ENCODE measurements at places on chromosomes 6 and 20.

- DNase-seq, result no peak
Measured at GRCh38 chr20:32527447-32528055, 57.6 kb downstream of the NOL4L start.

DNA sequence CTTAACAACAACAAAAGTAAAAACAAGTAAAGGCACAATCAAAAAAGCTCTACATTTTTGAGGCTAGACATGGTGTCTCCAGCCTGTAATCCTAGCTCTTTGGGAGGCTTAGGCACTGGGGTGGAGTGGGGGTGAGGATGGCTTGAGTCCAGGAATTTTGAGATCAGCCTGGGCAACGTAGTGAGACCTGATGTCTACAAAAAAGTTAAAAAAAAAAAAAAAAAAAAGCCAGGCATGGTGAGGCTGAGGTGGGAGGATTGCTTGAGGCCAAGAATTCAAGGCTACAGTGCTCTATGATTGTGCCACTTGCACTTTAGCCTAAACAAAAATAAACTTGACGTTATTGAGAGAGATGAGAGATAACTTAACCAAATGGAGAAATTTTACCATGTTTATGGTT lies 60.1 kb downstream of the QKI start:
- no peak for DNase-seq

DNA sequence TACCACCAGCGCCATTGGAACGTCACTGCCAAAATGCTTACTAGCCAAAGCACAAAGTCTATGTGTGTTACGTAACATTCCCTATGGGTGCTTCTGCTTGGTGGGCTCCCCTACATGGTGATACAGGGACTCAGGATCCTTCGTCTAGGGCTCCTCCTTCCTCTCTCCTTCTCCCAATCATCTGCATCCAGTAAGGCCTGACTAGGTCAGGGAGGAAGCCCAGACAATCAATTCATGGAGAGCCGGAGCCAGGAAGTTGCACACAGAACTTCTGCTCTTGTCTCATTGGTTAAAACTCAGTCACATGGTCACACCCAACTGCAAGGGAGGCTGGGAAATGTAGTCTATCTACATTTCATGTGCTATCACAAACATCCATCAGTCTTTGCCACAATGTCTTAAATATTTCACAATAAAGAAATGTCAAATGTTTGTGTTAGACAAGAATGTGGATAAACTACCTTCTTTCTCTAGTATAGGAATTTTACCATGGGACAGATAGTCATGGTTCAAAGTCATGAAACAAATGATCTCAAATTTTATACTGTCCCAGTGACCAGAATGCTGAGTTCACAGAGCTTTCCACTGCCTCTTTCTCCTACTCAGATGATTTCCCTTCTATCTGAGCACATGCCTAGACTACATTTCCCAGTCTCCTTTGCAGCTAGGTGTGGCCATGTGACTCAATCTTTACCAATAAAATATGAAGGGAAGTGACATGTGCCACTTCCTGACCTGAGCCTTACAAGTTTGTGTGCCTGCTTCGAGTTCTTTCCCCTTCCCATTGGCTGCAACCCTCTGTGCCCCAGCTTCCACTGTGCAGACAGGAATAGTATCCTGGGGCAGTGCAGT lies 9.3 kb upstream of the KCNK15 start:
- peak; percentile 92 for DNase-seq

GRCh38 chr6:168554898-168555617 lies 114.1 kb downstream of the SMOC2 start:
- DNase-seq, result no peak

GRCh38 chr20:58306421-58307261 lies 2.9 kb upstream of the RAB22A start:
- DNase-seq, result no peak

- no peak for DNase-seq
Measured at GRCh38 chr6:87483929-87484328, 11.2 kb downstream of the SLC35A1 start.

DNA sequence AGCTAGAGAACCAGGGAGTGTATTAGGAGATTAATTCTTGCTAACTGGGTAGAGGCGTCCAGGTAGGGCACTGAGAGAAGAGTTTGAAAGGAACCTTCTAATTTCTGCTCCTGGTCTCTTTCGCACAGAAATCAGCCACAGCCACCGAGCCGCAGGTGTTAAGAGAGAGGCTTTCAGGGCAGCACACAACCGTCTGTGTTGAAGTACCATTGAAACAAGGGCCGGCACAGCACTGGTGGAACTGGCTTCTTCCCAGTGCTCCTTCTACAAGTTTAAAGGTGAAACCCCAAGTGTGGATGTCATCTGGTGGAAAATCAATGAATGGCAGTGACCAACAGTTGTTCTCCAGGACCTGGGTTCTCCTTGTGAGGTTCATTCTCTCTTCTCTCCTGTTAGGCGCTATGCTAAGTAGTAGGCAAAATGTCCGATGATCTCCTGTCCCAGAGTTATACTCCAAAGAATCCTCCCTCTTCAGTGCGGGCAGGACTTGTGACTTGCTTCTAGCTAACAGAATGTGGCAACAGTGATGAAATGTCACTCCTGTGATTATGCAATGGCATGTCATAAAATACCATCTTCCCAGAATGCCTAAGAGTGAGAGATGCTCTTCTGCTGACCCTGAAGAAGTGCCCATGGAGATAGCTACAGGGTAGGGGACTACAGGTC lies 15.0 kb upstream of the RIN2 start:
- DNase-seq, result no peak

- DNase-seq, result no peak
Measured at GRCh38 chr6:1929931-1930330, 315.5 kb downstream of the GMDS start.

DNA sequence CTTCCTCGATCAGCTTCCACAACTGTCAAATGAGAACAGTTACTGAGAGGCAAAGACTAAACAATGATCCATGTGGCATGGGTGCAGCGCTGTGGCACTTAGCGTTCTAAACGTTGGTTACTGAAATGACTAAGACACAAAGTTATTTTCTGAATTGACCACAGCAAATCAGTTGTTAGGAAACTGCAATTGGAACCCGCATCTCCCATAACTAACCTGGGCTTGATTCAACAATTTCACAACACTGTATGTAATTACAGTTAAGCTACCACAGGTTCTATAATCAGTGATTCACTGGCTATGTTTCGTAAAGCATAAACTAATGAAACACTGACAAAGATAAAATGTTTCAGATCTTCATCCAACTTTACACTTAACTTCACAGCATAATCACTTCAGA lies 12.5 kb downstream of the WDR27 start:
- no peak for DNase-seq

- peak; percentile 24 for DNase-seq
Measured at GRCh38 chr20:44460795-44461141, 14.9 kb upstream of the TTPAL start.

GRCh38 chr6:142773859-142774648 lies 170.9 kb downstream of the HIVEP2 start:
- no peak for DNase-seq

- peak; percentile 53 for DNase-seq
Measured at GRCh38 chr6:136600818-136601217, 50.6 kb upstream of the MAP7 start.

GRCh38 chr6:79608334-79609224 lies 22.6 kb upstream of the SH3BGRL2 start:
- DNase-seq, result no peak

GRCh38 chr6:42551217-42551616 lies 12.6 kb upstream of the UBR2 start:
- DNase-seq, result peak; percentile 29

Data from cardiac muscle cell (in vitro differentiated cells and primary cell).